ENCODE measurements at places on chromosomes 16 and 17. TPM values are rescaled to one million over a fixed set of nuclear protein-coding genes. Genes with fewer than 3 reads are reported as not detected.

The OR1A1 gene
- total RNA-seq: not detected

The GPRC5B gene
- total RNA-seq: 45.9 TPM

The SPECC1 gene
- 68.3 TPM for total RNA-seq

The NME4 gene
- total RNA-seq: 16.4 TPM

The MT1X gene
- total RNA-seq: 14.3 TPM

The OR1F1 gene
- 0.69 TPM for total RNA-seq

The KLHL36 gene
- total RNA-seq: 60.4 TPM

The C1QTNF1 gene
- total RNA-seq: 3.2 TPM

The ENPP7 gene
- total RNA-seq: not detected

The DNAI2 gene
- 0.92 TPM for total RNA-seq

The PIK3R5 gene
- 1.4 TPM for total RNA-seq

The GPR142 gene
- not detected for total RNA-seq

The TERB1 gene
- 0.23 TPM for total RNA-seq

The HSF4 gene
- 14.3 TPM for total RNA-seq

The FZD2 gene
- total RNA-seq: 6.9 TPM

The SOX9 gene
- 22.8 TPM for total RNA-seq

The CDH5 gene
- 9.9 TPM for total RNA-seq

The GUCY2D gene
- total RNA-seq: not detected

The TSNAXIP1 gene
- total RNA-seq: 6.2 TPM

The SPAG5 gene
- total RNA-seq: 9.7 TPM

The KRTAP1-1 gene
- total RNA-seq: not detected

The HOXB6 gene
- not detected for total RNA-seq

The HNF1B gene
- total RNA-seq: not detected

The NPIPB8 gene
- not detected for total RNA-seq

The CA5A gene
- not detected for total RNA-seq

The ELAC2 gene
- 39.2 TPM for total RNA-seq

The ASIC2 gene
- 39.4 TPM for total RNA-seq

The RAB37 gene
- 3.2 TPM for total RNA-seq

The ODAD4 gene
- total RNA-seq: 6.5 TPM

The KRT39 gene
- not detected for total RNA-seq

The EVPL gene
- total RNA-seq: under 0.01 TPM

Measured in diencephalon (tissue), 1 donor.